ENCODE measurements at places on chromosomes 6 and 20. TPM values are rescaled to one million over a fixed set of nuclear protein-coding genes. Genes with fewer than 3 reads are reported as not detected.
A peak's percentile ranks its signal among the peaks of the same experiment; 100 is the strongest.

DNA sequence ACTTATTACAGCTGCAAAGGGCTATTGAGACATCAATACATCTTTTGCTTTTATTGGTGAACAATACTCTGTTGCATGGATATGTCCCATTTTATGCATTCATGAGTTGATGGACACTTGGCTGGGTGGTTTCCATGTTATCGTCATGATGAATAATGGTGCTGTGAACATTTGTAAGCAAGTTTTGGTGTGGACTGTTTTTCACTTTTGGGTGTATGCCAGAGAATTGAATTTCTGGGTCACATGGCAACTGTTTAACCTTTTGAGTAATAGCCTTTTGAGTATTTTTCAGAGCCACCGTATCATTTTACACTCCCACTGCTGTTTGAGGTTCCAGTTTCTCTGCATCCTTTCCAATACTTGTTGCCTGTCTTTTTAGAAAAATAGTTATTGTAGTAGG lies 107.0 kb downstream of the JARID2 start:
- no peak for DNase-seq

The HLA-G gene
- not detected for total RNA-seq

DNA sequence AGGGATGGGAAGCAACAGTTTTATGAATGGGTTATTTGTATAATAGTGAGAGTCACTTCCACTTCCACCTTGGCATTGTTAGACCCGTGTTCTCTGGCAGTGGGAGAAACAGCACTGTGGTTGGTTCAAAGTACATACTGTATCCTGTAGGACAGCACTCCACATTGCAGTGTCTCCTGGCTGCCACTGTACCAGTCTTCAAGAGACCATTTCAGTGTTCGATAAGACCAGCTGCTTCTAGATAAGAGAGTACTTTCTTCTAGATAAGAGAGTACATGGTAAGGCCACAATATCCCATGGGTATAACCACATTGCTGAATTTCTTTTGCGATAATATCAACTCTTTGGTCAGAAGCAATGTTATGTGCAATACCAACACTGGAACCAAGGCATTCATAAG lies 28.8 kb downstream of the FITM2 start:
- no peak for DNase-seq

DNA sequence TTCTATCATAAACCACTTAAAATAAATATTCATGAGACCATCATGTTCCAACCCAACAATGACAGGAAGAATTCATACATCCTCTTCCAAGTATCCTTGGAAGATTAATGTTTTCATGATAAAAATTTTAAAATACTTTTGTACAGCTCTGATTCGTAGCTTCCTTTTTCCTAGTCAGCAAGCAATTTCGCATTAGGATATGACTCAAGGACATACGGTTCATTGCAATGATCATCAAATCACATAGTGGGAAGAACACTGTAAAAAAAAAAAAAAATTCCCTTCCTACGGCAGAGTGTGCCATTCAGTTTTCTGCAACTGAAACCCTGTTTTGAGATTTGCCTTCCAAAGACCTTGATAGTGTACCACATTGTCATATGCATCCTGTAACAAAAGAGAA lies 35.3 kb upstream of the GFOD1 start:
- DNase-seq: no peak

GRCh38 chr6:44367681-44368080 lies 19.8 kb upstream of the CDC5L start:
- no peak for DNase-seq

The HAO1 gene
- total RNA-seq: not detected

The SYS1 gene
- 99.5 TPM for total RNA-seq

DNA sequence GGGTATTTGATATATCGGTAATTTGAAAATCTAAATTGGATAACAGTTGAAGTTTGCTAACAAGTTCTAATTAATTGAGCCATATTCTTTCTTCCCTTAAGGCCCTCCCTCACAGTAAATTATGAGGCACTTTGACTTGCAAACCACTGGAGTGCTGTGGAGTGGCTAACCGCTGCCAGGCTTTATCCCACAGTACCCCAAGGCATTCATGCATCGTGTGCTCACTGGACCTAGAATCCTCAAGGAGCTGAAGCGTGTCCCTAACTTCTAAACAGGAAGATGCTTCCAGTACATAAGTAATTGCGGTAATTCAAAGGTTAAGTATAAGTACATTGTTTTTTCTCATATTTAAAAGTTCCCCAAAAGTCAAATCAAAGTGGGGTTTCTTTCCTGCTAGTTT lies 499.9 kb downstream of the TFAP2A start:
- DNase-seq: no peak

The CD24 gene
- 3.3 TPM for total RNA-seq

DNA sequence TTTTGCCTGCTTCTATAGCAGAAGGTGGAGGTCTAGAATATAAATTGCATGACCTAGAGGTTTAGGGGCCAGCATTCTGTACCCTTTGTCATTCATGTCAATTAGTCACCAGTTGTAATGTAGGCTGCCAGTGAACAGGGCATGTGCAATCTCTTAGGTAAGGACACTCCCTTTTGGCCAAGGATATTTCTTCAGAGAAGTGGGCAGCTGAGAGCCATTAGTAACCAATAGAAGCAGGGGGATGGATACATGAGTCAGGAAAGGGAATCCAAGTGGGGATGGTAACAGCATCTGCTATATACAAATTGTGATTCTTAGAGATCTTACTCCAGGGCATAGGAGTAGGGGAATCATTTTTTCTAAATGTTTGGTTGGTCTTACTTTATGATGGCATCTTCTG lies 494.2 kb upstream of the JAG1 start:
- DNase-seq: no peak

The DEF6 gene
- 206 TPM for total RNA-seq

The RALY gene
- 120 TPM for total RNA-seq

The PLCB1 gene
- total RNA-seq: 19.1 TPM

DNA sequence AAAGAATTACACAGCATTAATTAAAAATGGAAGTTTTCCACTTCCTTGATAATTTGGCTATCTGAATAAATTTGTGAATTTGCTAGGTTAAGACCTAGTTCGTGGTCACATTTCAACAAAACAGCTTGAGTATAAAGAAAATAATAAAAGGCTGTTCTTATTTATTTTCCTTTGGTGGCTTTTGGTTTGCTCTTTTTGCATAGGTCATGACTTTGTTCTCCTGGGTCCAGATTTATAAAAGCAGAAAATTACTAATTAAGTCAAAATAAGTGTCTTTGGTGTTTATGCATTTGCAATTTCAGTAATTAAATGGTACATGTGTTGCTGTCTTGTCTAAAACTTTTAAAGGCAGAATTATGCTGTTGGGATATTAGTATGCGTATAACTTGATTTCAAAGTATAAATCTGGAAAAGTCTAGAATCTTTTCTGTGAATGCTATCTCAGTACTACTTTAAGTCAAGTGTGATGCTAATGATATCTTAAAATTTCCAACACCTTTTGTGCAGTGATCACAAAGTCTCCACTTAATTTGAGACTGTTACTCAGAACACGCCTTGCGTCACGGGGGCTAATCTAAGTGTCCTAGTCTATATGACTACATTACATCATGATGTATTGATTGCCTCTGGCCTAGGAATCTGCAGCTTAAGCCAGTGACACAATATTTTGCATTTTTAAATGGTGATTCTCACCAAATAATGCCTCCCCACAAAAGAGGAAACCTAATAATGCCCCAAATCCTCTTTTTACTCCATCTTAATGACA lies 41.0 kb downstream of the GNAS start:
- no peak for DNase-seq

The E2F3 gene
- 8.8 TPM for total RNA-seq

The SPATA2 gene
- total RNA-seq: 24.9 TPM

The DLL1 gene
- total RNA-seq: 1.3 TPM

DNA sequence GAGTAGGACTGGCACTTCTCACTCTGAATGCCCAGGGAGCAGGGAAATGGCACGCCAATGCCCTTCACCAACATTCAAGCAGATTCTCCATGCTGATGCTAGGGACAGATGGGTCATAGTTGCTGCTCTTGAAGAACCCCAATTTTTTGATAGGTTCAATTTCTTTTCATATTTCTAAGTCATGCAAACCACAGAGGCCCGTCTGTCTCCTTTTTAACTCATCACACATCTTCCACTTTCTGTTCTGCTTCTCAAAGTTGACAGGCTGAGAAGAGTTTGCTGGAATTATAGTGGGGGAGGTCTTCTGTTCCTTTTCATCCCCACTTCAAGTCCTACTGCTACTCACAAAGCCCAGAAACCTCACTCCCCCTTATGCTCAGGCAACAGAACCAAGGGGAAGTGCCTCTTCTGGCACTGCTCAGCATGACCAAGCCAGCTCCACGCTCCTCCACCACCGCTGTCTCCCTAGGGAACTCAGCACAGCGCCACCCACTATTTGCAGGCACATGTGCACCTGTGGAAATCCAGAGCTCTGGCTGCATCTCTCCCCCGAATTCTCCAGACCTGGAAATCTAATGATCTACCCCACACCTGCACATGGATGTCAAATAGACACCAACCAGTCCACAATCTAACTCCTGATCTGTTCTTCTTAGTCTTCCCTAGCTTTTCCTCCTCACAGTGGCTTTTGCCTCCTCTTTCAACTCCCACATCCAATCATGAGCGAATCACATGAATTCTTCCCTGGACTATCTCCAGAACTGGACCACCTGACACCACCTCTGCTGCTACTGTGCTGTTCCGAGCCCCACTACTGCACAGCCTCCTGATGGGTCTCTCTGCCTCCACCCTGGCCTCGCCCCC lies 10.7 kb downstream of the ZBTB24 start:
- DNase-seq: no peak

DNA sequence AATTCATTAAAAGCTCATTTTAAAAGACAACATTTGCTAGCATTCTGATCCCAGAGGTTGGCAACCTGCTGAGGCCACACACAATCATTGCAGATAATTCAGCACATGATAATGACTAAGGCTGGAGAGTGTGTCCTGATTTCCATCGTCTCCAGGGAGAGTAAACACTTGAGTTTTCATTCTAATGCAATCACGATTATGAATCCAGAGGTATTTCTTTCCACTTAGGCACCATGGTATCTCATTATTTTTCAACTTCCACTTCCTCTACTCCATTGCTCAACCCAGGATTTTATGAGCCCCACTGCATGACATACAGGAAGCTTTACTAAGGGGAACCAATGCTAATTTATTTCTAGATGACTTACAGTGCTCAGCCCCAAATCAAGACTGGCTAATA lies 273.8 kb upstream of the AGPAT4 start:
- DNase-seq: no peak

DNA sequence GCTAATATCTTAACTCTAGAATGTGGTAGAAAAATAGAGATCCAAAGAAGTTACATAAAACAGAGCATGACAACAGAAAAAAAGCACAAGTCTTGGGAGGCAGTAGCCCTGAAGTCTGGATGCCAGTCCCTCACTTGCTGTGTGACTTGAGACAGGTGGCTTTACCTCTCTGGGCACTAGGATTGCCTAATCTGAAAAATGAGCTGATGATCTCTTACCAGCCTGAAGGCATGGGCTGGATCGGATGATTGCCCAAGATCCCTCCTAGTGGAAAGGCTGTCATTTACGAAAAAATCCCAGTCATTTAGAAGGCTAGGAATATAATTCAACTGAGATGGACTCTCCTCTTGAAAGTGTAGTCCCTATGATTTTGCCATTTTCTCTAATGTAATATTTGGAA lies 10.9 kb upstream of the GCM1 start:
- DNase-seq: no peak

GRCh38 chr6:109014606-109015005 lies 80.0 kb downstream of the SESN1 start:
- no peak for DNase-seq

GRCh38 chr6:74491844-74492374 lies 713.9 kb downstream of the COL12A1 start:
- no peak for DNase-seq

The RGS17 gene
- total RNA-seq: not detected

The LRRN4 gene
- not detected for total RNA-seq

The AIF1 gene
- 8.1 TPM for total RNA-seq

GRCh38 chr6:159769470-159769869 lies 7.6 kb downstream of the ACAT2 start:
- DNase-seq: no peak

GRCh38 chr20:53679597-53680309 lies 86.1 kb upstream of the ZNF217 start:
- no peak for DNase-seq

GRCh38 chr6:36623547-36624459 lies 29.6 kb downstream of the SRSF3 start:
- peak; percentile 61 for DNase-seq

- DNase-seq: no peak
Measured at GRCh38 chr6:5412017-5412416, 150.7 kb downstream of the FARS2 start.

The TSHZ2 gene
- 29.1 TPM for total RNA-seq

DNA sequence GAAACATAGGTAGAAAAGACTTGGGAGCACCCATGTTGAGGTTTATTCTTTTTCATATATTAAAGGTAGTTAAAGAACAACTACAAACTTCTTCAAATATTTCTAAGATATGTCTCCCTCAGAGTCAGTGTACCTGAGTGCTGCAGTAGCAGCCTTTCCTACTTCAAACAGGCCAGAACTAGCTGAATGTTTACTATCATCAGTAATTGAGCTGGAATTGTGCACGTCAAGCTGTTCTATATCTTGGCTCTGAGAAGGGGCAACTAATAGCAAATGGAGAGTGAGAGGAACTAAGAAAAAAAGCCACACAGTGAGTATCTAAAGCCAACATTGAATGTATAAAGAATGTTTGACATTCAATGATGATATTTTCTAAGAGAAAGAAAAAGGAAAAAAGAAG lies 21.7 kb downstream of the MTCL3 start:
- DNase-seq: no peak

The TNXB gene
- total RNA-seq: 11.4 TPM

DNA sequence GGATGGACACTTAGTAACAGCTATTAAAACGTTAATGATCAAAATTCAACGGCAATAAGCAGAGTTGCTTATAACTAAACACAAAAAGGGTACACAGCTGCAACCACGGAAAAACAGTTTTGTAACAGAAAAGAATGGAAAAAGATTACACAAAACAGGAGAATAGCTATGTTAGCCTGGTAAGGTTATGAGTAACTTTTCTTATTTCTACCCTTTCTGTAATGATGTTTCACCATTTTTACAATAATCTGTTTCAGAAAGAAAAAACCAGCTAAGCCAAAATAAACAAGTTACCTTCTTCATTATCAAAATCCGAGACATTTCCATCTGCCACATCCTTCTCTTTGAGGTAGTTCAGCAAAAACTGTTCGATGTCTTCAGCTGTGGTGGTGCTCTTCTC lies 27.4 kb downstream of the TTI1 start:
- DNase-seq: no peak

- no peak for DNase-seq
Measured at GRCh38 chr6:157570752-157571151, 189.8 kb downstream of the ZDHHC14 start.

- DNase-seq: no peak
Measured at GRCh38 chr6:151704383-151704782, 103.1 kb upstream of the ESR1 start.

DNA sequence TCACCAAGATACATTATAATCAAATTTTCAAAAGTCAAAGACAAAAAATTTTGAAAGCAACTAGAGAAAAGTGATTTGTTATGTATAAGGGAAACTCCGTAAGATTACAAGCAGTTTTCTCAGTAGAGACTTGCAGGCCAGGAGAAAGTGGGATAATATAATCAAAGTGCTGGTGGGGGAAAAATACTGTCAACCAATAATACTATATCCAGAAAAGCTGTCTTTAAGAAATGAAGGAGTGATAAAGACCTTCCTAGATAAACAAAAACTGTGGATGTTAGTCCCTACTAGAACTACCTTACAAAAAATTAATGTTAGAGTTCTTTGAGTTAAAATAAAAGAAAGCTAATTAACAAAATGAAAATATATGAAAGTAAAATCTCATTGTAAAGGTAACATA lies 79.7 kb downstream of the SYNE1 start:
- no peak for DNase-seq

GRCh38 chr6:38183856-38184584 lies 364.5 kb downstream of the ZFAND3 start:
- DNase-seq: no peak

All from T-helper 17 cell (primary cell).